ENCODE measurements at places on chromosomes 2 and 18. TPM values are rescaled to one million over a fixed set of nuclear protein-coding genes. Genes with fewer than 3 reads are reported as not detected.

- ATAC-seq: no peak
Measured at GRCh38 chr2:86703704-86704361, 16.3 kb upstream of the RMND5A start.

Gene CCL20
- not detected for total RNA-seq

DNA sequence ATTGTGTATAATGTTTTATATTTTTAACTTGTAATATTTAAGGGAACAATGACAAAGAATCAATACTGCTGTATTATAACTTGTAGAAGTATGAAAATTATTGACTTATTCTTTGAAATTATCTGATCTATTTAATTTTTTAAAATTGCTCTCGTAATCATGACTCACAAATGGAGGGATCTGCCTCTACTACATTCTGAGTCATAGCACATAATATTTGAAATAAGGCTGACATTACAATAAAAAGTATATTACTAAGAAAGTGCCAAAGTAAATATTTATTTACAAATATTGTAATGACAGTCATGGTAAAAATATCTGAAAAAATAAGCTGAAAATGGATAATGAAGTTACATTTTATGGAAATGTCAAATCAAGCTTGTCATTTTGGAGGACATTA is 1144.6 kb upstream of the CDH2 start:
- no peak for ATAC-seq

DNA sequence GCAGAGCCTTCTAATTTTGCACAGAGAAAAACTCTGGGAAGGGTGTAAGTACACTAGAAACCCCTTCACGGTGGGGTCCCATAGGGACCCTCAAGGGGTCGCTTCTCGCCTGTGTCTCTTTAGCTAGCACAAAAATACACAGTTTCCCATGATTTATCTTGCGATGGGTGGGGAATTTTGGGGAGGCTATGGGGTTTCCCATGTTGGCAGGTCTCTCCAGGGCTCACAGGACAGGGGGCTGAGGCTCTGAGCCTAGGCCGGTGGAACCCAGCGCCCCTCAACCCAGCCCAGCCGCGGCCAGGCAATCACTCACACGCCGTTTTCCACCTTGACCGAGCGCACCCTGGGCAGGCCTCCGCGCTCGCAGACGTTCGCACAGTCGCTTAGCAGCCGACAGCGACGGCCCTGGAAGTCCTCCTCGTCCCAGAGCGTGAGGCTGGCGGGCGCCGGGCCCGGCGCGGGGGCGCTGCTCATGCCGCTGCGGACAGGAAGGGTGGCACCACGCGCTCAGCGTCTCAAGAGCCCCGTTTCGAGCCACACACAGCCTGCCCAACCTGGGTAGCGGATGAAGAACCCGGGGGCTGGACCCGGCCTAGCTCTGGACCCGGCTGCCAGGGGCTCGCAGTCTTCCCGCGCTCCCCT is 398 bp downstream of the CRYBA2 start:
- no peak for ATAC-seq

DNA sequence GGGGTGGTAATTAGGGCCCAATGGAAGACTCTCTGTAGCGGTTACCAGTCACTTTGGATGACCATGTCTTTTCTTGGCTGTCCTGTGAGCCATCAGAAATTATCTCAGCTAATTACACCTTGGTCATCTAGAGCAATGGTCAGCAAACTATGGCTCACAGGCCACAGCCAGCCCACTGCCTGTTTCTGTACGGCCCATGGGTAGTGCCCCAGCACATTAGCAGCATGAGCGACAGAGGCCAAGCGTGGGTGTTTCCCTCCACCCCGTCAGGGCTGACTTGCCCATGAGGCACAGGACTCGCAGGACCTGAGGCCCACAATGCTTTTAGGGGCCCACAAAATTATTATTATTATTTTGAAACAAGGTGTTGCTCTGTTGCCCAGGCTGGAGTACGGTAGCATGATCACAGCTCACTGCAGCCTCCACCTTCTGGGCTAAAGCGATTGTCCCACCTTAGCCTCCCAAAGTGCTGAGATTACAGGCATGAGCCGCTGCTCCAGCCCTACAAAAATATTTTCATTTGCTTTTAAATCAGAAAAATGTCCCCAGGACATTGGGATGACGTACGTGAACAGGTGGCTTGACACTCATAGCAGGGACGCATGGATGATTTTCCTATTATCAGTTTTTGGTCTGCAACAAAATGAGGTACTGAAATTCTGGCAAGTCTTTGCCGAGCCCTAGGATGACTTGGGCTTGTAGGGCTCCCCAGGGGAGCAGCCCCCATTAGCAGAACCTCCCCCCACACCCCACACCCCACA is 29.3 kb upstream of the CEP68 start:
- no peak for ATAC-seq

Gene IL1F10
- total RNA-seq: not detected

Gene FAM228A
- 1.6 TPM for total RNA-seq

- no peak for ATAC-seq
Measured at GRCh38 chr2:1987379-1987778, 243.1 kb upstream of the PXDN start.

Gene SCG2
- 0.78 TPM for total RNA-seq

GRCh38 chr2:26772064-26773001 is 8.2 kb downstream of the SLC35F6 start:
- ATAC-seq: peak; percentile 94

DNA sequence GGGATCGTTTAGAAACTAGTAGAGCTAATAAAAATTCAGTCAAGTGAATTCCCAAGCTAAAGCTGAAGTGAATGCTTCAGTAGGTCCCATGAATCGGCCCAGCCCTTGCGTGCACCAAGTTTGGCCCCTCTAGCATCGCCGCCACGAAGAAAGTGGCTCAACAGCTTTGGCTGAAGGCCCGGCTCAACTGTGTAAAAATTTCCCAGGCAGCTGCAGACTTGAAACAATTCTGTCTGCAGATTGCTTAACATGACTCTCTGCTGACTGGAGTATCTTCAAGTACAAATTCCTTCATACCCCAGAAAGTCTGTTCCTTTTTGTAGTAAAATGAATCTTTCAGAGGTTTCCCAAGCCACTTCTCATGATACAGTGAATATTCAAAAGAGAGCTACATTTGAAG is 32.7 kb downstream of the ALMS1 start:
- peak; percentile 90 for ATAC-seq

Gene TXNDC2
- total RNA-seq: not detected

DNA sequence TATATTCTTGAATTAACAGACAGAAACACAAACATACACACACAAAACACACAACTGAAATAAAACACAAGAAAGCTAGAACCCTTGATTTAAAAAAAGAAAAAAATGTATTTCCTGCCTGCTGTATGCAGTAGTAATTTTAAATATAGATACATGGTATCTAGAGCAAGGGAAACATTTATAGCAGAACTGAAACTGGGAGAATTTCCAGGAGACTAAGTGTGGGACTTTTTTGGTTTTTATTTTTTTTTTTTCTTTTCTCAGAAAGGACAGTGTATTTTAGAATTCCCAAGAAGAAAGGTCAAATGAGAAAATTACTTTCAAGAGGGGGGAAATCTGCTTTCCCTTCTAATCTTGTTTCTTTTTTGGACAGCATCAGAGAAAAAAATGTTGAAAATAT is 558.9 kb upstream of the PKDCC start:
- no peak for ATAC-seq

Gene CCDC102B
- total RNA-seq: 5.1 TPM

GRCh38 chr2:38533180-38533579 is 69.5 kb downstream of the HNRNPLL start:
- ATAC-seq: peak; percentile 23

Gene KLF7
- total RNA-seq: 50.6 TPM

Gene RUFY4
- total RNA-seq: not detected

GRCh38 chr2:45168711-45169338 is 159.6 kb upstream of the SIX2 start:
- ATAC-seq: peak; percentile 23

Gene SCN3A
- 1.8 TPM for total RNA-seq

GRCh38 chr2:61736953-61737352 is 116.9 kb downstream of the FAM161A start:
- no peak for ATAC-seq

DNA sequence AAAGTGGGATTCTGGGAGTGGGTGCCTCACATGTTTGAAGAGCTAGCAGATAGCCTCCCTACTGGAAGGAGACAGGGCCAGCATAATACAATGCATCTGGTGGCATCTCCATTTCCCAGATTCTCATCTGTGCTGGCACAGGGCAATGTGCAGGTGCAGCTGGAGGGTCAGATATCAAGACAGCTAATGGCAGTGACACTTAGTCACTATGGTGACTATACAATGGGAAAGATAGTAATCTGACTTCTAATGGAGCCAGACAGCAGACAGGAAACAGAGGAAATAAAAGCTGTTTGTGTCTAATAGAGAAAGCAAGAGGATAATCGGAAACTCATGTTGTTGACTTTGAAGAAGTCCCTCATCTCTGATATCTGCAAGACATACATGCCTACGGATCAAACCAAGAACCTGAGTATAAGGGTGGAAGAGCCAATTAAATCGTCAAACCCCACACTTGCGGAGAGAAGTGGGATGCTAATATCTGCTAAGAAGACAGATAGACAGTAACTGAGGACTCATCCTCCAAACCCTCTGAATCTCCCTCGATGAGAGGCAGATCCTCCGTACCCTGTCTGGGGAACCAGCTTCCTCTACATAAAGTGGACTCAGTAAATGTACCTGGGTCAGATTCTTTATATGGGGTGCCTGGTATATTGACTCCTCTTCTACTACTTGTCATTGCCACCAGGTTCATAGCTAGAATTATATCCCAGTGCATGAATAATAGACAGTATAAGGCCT is 692.7 kb downstream of the SOCS6 start:
- no peak for ATAC-seq

DNA sequence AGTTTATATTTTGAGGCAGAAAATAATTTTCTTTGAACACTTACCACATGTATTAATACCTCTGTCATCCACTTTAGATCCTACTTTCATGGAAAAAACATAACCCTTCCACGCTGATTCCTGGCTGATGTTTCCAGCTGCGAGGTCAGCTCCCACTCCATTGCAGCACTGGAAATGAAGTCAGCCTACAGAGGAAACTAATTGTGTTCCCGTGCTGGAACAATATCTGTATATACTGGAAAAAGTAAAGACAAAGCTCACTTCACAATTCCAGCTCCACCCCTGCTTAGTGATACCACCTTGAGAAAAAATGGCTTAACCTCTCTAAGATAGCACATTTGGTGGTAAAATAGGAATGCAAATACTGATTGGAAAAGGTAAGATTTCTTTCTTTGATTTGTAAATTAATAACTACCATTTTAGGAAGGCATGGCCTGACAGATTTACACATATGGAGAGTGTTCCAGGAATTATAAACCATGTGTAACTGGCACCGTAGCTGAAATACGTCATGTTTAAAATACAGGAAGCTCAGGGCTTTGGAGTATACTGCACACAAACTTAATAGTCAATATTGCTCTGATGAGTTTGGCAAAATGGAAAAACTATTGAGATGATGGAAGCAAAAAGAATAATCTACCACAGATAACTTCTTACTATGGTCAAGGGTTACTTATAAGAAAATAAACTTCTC is 90.0 kb downstream of the TRIB2 start:
- ATAC-seq: peak; percentile 37

DNA sequence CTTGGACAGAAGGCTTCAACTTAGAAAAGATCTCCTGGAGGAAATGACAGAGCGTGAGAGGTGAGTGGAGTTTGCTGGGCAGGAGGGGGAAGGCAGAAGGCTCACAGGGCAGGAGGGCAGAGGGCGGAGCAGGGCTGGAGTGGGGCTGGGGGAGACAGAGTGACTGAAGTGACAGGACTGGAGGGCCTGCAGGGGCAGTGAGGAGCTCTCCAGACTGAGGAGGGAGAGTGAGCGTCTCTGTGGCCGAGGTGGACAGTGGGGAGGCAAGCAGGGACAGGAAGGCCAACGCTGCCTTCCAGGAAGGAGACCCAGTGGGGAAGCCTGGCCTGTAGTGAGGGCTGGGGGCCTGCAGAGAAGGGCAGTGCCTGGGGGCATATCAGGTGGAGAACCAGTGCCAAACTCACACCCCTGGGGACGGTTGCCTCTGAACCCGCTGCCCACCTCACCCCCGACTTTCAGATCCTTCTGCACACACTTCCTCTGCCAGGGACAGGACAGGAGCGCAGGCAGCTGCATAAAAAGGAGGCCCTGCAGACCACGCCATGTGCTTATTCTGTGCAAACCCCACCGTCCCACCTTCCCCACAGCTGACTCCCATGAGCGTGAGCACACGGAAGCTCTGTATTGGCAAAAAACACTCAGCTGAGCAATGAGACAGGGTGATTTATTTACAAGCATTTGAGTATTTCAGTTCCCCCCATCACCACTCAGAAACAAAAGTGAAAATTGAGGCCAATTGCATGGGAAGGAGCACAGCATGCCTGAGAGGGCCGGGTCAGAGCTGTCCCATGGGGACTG is 244.3 kb downstream of the FAM210A start:
- ATAC-seq: no peak

- ATAC-seq: peak; percentile 83
Measured at GRCh38 chr2:197286805-197287595, 23.6 kb downstream of the ANKRD44 start.

- no peak for ATAC-seq
Measured at GRCh38 chr2:226411205-226411604, 388.4 kb downstream of the IRS1 start.

DNA sequence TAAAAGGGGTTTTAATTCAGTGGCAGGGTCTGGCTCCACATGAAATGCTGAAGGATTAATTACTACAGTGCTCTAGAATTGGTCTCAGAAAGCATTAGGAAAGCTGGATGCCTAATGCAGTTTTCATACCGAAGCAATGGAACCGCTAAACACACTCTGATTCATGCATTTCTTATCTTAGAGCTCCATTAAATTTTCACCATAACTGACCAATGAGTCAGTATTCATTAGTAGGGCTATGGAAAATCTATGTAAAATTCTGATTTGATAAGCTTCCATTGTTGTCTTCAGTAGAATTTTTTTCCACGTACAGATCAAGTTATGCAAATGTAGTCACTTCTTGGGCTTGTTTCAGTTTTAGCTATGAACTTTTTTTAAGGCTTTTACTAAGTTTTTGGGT is 359.9 kb downstream of the ARHGAP15 start:
- ATAC-seq: no peak

Gene ACVR1
- total RNA-seq: 41.4 TPM

DNA sequence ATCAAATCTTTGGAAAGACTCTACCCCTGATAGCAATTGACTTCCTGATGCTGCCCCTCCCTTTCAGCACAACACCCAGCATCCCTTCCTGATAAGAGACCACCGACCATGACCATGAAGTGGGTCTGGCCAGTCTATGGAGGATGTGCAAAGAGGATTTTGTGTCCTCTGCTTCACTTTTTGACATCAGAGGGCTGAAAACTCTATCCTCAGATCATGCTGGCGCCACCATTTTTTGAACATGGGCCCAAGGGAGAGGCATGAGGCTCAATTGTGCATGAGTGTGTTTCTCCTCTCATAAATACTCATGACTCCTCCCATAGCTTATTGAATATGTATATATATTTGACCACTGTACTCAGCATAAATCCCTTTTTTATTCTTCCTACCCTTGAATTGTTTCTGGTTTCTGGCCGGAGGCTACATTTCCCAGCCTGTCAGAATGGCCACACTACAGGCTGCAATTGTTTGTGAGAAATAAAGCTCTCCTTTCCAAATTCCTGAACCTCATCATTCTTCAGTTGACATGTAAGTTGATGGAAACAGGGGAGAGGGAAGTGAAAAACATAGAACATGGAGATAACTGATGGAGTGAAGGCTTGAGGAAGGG is 314.1 kb downstream of the MYCN start:
- no peak for ATAC-seq

- no peak for ATAC-seq
Measured at GRCh38 chr2:207282916-207283315, 117.2 kb upstream of the KLF7 start.

- ATAC-seq: no peak
Measured at GRCh38 chr2:141911485-141912066, 219.2 kb downstream of the LRP1B start.

- no peak for ATAC-seq
Measured at GRCh38 chr2:1052771-1053191, 102.1 kb downstream of the SNTG2 start.

- ATAC-seq: no peak
Measured at GRCh38 chr18:58861353-58861752, 3.3 kb upstream of the ZNF532 start.

Measured in gastroesophageal sphincter (tissue), 4 donors.